MCF 10A (cell line): ENCODE measurements at places on chromosomes 6 and 20. TPM values are rescaled to one million over a fixed set of nuclear protein-coding genes. Genes with fewer than 3 reads are reported as not detected.
A peak's percentile ranks its signal among the peaks of the same experiment; 100 is the strongest.

DNA sequence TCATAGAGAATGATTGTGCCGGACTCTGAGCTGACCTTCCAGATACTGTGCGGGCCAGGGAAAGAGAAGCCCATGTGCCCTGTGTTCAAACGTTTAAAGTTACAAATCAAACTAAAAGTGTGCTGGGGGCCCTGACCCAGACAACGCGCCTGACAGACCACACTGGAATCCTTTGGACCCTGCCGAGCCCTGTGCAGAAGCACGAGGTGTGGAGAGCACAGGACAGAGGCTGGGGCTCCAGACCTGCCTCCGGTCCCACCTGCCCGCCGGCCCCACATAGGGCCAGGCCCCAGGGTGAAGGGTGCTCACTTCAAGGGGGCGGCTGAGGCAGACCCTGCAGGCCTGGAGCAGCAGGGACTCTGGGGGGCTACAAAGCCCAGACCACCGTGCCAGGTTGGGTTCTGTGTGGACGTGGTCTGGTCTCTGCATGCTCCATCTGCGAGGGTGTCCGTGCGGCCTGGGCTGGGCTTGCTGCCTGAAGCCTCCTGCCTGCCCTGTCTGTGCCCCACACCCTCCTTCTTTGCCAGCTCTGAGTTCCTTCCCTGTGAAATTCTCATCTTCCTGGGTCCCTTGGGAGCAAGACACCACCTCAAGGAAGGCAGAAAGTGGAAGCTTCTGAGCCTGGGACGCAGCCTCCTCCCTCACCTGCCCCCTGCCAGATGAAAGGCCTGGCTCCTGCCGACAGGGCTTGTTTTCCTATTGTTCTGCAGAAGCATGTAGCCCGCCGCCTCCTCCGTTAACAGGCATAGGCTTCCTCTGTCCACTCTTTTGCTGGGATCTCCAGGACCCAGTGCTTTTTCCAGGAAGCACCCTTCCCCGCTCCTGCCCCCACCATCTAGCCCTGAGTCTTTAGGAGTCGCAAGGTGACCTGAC is 186.2 kb downstream of the ERMARD start:
- H3K4me1 ChIP-seq: no peaks in the 10 kb centered on the region
- no peak for DNase-seq
- H3K4me3 ChIP-seq: no peak overlapping the region
- no peak overlapping the region for H3K27ac ChIP-seq
- peaks cover 7% of the 10 kb centered on the region for H3K36me3 ChIP-seq
- peaks cover 57% of the 10 kb centered on the region for H3K27me3 ChIP-seq

DNA sequence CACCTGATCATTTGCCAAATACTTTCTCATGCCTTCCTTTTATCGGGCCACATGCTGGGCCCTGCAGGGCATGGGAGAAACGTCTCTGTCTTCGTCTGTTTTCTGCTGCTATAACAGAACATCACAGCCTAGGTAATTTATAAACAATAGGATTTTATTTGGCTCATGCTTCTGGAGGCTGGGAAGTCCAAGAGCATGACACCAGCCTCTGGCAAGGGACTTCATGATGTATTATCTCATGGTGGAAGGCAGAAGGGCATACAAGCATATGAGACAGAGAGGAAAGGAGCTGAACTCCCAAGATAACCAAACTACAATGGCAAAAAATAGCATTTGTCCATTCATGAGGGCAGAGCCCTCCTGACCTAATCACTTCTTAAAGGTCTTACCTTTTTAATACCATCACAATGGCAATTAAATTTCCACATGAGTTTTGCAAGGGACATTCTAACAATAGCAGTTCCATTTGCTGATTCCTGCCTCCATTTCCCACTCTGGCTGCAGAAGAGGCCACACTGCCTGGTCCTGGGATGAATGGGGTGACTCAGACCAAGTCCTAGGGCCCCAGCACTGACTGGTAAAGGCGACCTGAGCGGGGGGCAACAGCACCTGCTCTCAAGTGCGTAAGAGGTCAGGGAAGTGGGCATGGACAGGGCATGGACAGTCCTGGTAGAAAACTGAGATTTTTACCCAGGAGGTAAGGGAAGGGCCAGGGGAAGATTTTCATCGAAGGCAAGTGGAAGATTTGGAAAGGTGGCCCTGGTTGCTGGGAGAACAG is 5.1 kb upstream of the ZBP1 start:
- H3K4me3 ChIP-seq: no peak overlapping the region
- H3K36me3 ChIP-seq: no peaks in the 10 kb centered on the region
- DNase-seq: no peak
- H3K4me1 ChIP-seq: peaks cover 6% of the 10 kb centered on the region

GRCh38 chr6:54586251-54586650 is 260.3 kb upstream of the FAM83B start:
- H3K36me3 ChIP-seq: no peaks in the 10 kb centered on the region
- H3K4me1 ChIP-seq: no peaks in the 10 kb centered on the region
- DNase-seq: peak; percentile 38

GRCh38 chr6:26214803-26215584 is 127.8 kb downstream of the HFE start:
- DNase-seq: no peak
- no peaks in the 10 kb centered on the region for H3K27me3 ChIP-seq
- H3K36me3 ChIP-seq: no peaks in the 10 kb centered on the region
- no peak overlapping the region for H3K4me3 ChIP-seq
- H3K27ac ChIP-seq: no peak overlapping the region
- no peaks in the 10 kb centered on the region for H3K4me1 ChIP-seq

GRCh38 chr6:36222924-36223323 is 26.4 kb downstream of the BRPF3 start:
- H3K27ac ChIP-seq: no peak overlapping the region
- H3K36me3 ChIP-seq: peaks cover 61% of the 10 kb centered on the region
- H3K4me3 ChIP-seq: no peak overlapping the region
- DNase-seq: no peak
- no peaks in the 10 kb centered on the region for H3K27me3 ChIP-seq

DNA sequence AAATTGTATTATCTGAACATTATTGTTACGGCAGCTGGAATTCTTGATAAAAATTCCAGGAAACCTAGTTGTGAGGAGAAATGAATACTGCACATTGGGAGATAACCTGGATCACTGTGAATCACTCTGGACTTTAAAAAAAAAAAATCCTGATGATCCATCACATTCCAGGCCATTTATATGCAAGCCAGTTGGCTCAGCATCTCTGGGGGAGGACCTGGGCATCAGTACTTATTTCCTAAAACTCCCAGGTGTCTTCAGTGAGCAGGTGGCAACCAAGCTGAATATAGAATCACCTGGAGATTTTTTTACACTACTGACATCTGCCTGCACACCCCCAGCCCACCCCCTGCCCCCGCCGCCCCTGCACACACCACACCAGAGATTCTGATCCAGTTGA is 39.1 kb upstream of the SIRT5 start:
- no peak for DNase-seq
- H3K27ac ChIP-seq: no peak overlapping the region
- H3K27me3 ChIP-seq: no peaks in the 10 kb centered on the region
- no peak overlapping the region for H3K4me3 ChIP-seq
- H3K36me3 ChIP-seq: no peaks in the 10 kb centered on the region
- peaks cover 5% of the 10 kb centered on the region for H3K4me1 ChIP-seq

GRCh38 chr6:37648465-37649330 is 49.0 kb downstream of the MDGA1 start:
- DNase-seq: no peak
- no peaks in the 10 kb centered on the region for H3K27me3 ChIP-seq
- no peak overlapping the region for H3K4me3 ChIP-seq

DNA sequence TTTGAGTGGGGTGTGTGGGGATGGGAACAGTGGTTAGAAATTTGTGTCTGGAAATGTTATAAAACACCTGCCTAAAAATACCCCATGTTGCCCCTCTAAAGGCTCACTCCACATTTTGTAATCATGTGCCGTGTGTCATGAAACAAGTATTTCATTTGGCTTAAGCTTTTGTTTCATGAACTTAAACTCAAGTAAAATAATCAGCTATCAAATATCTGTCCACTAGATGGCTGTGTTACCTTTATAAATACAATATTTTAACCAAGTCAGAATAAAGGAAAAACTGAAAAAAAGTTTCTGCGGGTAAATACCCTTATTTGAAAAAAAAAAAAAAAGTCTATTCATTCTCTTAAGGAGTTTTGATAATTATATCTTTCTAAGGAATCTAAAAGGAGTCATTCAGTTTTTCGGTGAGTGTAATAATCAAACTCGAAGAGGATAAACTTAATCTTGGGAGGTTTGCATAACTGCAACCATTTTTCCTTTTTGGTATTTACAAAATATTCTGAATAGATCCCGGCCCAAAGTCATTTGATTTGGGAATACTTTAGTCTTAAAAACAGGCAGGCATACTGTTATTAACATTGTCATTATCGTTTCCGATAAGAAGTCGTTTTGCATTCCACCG is 29.9 kb upstream of the MTRF1L start:
- H3K27ac ChIP-seq: no peak overlapping the region
- peaks cover 20% of the 10 kb centered on the region for H3K4me1 ChIP-seq
- H3K4me3 ChIP-seq: no peak overlapping the region
- no peaks in the 10 kb centered on the region for H3K36me3 ChIP-seq
- DNase-seq: peak; percentile 46

ELOVL4 gene
- total RNA-seq: 6.2 and 9.6 TPM in 2 replicates

ZC2HC1B gene
- total RNA-seq: not detected in 2 replicates

CD93 gene
- not detected in 2 replicates for total RNA-seq
